ENCODE measurements at places on chromosomes 5 and 9. TPM values are rescaled to one million over a fixed set of nuclear protein-coding genes. Genes with fewer than 3 reads are reported as not detected.

- DNase-seq: no peak
Observed at GRCh38 chr9:76761448-76761847, 2.8 kb upstream of the PCA3 start.

DNA sequence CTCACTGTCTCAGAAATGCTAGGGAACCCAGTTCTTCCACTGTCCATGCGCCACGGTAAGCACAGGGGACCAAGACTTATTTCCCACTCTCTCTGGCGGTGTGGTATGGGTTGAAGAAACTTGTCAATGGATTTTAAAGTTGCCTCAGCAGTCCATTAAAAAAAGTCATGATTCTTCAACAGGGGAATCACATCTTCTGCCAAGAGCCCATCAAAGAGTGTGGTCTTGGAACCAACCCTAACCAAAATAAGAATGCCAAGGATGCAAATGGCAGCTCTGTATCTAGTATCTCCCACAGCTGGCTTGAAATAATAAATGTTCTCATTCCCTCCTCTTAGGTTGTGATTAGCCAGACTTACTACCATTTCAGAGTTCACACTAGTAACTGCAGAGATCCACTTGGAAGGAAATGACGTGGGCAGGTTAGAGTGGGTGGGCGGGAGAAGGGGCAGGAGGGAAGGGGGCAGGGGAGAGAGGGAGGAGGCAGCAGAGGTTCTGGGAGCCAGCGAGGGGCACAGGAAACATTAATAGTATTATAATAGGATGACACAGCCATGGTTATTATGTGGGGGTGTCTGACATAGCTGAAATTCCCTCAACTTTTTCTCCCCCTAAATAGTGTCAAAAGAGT is 17.6 kb downstream of the PTCH1 start:
- DNase-seq: no peak

DNA sequence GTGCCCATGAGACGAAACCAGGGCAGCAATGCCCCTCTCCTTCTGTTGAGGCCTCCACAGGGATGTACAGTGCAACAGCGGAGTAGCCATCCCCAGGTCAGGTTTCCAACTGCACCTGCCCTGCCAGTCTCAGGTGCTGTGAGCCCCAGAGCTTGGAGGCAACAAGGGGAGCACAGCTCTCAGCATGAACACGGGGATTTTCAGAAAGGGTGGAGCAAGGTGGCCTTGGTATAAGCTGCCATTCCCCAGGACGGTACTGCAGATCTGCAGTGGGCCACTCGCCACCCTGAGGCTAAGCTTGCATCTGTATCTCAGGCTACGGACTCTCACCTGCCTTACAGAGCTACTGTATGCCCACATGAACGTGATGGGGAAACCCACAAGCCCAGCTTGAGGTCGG is 103.6 kb downstream of the GABBR2 start:
- no peak for DNase-seq

DNA sequence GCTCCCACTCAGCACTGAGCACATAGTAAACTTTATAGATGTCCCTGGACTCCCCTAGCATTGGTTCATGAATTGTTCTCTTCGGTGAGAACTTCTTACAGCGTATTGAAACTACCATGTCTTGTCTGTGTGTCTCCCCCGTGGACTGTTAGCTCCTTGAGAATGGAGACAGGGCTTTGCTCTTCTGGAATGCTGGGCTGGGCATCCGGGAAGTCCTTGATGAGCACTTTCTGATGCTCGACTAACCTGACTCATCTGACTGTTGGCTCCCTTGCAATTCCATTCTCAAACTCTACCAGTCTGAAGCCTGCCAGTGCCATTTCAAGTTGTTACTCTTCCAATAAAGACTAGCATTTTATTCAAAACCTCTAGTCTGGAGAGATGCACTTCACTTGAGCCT is 15.0 kb upstream of the PFDN1 start:
- no peak for DNase-seq

- no peak for DNase-seq
Observed at GRCh38 chr9:116985596-116985995, 298.5 kb downstream of the TRIM32 start.

DNA sequence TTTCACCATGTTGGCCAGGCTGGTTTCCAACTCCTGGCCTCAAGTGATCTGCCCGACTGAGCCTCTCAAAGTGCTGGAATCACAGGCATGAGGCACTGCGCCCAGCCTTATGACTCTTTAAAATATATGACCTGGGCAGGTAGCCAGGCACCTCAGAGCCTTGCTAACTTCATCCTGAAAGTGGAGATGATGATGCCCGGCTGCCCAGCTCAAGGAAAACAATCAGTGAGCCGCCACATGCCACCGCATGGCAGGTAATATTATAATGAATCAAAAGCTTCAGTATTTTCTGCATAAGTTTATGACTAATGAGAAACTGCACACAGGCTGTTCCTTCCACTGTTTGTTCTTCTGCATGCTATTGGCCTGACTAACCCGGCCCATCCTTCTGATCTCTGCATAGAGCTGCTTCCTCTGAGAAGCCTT is 30.4 kb upstream of the DMRT1 start:
- no peak for DNase-seq

DNA sequence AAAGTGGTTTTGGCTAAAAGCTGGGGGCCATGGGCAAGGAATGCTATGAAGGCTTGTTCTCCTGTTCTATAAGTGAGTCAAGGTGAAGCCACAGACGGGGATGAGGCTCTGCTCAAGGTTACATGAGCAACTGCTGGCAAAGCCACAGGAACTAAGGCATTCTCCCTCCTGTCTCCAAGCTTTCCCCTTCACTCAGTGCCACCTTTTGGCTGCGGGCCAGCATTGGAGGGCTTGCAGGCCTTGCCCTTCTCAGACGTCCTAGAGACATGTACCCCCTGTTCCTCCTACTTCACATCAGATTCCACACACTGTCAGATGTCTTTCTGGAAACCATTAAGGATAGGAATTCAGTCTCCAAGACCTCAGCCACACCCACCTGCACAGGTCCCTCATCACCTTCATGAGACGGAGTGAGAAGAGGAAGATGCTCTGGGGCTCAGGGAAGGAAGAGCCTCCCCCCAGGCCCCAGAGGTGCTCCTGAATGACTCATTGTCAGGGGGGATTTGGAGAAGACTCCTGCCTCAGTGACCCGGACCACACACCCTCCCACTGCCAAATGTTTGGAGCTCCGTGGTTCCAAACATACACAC is 20.5 kb upstream of the MEIKIN start:
- no peak for DNase-seq

- no peak for DNase-seq
Observed at GRCh38 chr9:134830126-134830525, 50.5 kb upstream of the FCN2 start.

GRCh38 chr5:13926731-13927130 is 17.8 kb downstream of the DNAH5 start:
- DNase-seq: no peak

DNA sequence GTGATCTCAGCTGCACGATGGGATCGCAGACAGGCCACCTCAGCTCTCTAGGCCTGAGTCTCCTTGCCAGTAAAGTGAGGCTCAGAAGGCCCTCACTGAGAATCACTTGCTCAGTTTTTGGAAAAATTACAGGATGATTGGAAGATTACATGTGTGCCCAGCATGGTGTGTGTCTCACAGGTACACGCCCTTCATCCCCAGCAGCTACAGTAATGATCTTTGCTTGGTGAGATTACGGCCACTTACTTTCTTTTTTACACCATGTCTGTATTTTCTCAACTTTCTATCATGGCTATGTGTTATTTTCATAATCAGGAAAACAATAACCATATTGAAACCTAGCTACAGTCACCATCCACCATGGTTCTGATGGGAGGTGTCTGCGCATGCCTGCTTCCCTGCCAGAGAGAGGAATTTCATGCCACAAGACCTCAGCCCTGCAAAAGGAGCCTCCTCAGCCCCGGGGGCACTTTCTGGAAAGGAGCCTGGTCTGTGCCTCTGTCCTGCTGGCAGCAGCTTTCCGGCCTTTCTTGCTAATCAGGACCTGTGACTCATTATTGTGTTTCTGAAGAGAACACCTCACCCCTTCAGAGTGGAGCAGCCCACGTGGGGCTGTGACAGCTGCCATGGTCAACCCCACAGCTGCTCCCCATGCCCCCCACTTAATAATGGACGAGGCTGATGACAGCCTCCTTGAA is 64.2 kb upstream of the OLFM1 start:
- DNase-seq: no peak

- DNase-seq: no peak
Observed at GRCh38 chr5:155080721-155081120, 67.2 kb downstream of the KIF4B start.

DNA sequence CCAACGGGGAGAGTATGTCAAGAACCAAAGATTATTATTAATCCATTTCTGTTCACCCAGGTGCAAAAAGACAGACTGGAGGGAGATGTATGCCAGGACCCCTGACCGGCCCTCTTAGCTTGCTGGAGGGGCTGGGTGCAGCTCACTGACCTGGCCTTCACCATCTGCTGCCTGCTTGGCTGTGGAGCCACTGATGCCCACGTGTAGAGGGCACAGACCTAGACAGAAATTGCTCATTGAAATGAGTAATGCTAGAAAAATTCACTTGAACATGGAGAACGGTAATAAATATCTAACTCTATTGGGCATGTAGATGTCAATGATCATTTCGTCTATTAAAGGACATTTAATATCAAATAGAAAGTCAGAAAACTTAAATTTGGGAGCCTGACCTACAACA is 58.8 kb upstream of the ERCC6L2 start:
- no peak for DNase-seq

ARHGEF28 gene
- 0.18 TPM for total RNA-seq

RMND5B gene
- total RNA-seq: 24.1 TPM

TAF1L gene
- 0.02 TPM for total RNA-seq

Measured in activated CD4-positive, alpha-beta T cell treated with anti-CD3 and anti-CD28 coated beads for 36 hours (primary cell).